ENCODE measurements at places on chromosomes 2 and 18.

GRCh38 chr2:98028931-98029717 is 33.4 kb upstream of the TMEM131 start:
- DNase-seq: no peak

GRCh38 chr2:62229082-62229605 is 33.2 kb downstream of the B3GNT2 start:
- DNase-seq: no peak

DNA sequence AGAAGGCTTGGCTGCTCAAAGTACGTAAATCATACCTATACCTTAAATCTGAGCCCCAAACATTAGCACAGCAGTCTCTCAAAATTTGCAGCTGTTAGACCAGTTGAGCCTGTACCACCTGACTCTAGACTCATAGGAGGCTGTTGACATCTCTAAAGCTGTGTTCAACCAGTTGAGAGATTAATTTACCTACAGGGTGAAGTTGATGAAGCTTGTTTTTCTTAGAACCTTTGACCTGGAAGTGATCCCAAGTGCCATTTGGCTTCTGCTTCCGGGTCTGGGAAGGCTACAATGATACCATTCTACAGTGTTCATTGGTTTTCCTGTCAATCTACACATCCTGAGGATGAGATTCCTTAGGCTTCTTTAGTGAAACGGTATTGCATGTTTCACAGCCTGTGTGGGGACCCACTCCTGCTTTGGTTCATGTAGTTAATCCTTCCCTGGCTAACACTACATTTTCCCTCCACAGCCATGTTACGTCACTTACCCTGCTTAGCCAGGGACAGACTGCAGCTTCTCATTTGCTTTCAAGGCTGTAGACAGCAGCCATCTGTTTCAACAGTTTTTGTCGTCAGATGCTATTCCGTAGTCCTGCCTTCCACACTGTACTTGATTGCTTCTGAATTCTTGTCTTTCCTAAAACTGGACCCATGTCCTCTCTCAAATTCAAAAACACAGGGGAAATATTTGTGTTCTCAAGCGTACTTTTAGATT is 4.7 kb upstream of the IL1RL2 start:
- DNase-seq: no peak

DNA sequence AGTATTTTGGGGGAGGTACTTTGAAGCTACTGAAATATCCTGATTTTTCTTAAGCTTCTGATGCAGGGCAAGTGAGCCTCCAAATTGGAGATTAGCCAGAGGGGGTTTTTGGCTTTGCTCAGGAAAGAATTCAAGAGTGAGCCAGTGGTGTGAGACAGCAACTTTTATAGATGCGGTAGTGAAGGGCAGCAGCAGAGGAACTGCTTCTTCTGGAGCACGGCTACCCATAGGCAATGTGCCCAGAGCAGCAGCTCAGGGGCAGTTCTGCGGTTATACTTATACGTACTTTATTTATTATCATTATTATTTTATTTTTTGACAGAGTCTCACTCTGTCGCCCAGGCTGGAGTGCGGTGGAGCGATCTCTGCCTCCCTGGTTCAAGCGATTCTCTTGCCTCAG is 19.8 kb upstream of the NT5DC4 start:
- no peak for DNase-seq

- DNase-seq: no peak
Measured at GRCh38 chr2:218732052-218732760, 21.6 kb downstream of the TTLL4 start.

DNA sequence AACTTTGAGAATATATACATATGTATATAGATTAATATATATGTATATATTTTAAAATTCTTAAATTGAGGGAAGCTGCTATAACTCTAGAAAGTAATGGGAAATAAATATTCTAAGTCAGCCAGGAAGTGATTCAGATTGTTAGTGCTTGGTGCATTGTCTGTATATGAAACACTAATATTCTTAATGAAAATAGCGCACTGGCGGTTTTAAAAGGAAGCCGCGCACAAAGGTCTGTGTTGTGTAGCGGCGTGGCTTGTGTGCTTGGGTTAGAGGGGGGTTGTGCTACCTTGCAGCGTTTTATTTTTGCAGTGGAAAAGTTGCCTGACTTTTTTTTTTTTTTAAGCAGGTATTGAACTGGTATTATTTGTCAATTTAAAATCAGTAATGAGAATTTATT is 11.3 kb downstream of the TSHZ1 start:
- DNase-seq: no peak

- DNase-seq: no peak
Measured at GRCh38 chr2:140624200-140624599, 1506.6 kb downstream of the LRP1B start.

- no peak for DNase-seq
Measured at GRCh38 chr2:126645211-126645618, 10.7 kb upstream of the GYPC start.

DNA sequence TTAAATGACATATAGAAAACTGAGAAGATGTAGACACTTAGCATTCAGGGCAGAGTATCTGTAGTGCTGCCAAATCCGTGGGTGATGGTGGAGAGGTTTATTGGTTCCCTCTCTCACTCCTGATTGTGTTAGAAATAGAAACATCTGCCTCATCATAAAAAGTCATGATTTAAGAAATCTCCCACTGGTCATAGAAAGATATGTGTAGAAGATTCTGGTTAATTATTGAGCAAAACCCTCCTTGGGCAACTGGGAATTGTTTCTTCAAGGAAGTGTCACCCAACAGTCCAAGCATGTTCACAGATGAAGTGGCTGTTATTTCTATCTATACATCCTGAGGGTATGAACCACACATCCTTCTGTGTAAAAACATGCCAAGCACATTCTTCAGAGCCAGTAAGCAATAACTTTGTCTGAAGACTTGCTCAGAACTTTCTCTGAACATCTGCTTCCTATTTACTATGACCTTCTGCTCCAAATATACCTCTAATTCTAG is 33.6 kb upstream of the CHRNA1 start:
- no peak for DNase-seq

GRCh38 chr2:33209976-33210375 is 263.2 kb downstream of the LTBP1 start:
- DNase-seq: no peak

DNA sequence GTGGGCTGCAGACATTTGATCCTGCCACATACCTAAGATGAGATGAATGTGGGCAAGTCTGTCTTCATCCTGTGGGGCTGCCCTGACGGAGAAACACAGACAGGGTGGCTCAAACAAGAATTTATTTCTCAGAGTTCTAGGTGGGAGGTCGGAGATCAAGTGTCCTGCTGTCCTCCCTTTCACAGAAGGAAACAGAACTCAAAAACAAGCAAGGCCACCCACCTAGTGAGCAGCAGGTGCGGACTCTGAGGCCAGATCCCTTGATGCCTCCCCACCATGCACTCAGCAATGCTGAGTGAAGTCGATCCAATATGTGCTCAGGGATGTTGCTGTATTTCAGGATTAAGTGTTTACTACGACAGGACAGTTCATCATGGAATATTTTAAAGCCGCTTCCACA is 63.0 kb upstream of the SNTG2 start:
- no peak for DNase-seq

- DNase-seq: no peak
Measured at GRCh38 chr18:56835331-56835730, 184.2 kb downstream of the WDR7 start.

- DNase-seq: no peak
Measured at GRCh38 chr2:182101263-182101662, 115.6 kb downstream of the PPP1R1C start.

GRCh38 chr2:190627448-190628412 is 21.2 kb upstream of the NAB1 start:
- DNase-seq: peak; percentile 37

DNA sequence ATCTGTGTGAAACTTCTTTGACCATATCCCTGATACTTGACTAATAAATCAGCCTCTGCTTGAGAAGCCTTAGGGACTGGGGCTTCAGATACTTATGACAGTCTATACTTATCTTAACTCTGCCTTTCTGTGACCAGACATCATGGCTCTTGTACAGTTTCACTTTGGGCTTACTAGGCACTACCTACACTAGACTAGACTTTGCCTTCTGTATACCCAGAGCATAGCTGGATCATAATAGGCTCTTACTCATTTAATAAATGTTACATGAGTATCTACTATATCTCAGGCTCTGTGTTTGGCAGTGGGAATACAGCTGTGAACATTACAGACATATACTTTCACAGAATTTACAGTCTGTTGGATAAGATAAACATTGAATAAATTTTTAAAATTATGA is 9.0 kb downstream of the UGP2 start:
- DNase-seq: no peak

DNA sequence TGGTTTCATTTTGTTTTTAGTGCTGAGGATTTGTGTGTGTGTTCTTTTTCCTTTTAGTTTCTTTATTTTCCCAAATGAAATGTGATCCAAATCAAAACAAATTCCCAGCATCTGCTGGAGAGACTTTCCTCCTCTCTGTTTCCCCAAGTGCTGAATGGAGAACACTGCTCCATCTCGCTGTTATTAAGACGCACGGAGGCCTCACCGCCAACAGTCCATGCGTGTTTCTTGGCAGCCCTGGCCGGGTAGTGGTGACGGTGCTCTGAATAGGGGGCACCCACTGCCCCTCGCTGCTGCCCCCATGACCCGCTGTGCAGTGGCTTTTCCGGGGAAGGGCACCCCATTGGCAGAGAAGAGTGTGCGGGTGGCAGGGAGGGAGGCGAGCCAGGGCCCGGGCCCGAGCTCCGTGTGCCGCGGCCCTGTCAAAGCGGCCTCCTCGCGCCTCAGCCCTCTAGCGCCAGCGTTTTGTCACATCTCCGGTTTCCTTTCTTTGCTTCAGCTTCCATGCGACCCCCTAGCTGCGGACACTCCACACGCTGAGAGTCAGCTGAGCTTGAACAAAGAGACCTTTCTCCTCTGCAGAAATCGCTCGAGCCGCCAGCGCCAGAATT is 473.7 kb upstream of the SALL3 start:
- DNase-seq: no peak

DNA sequence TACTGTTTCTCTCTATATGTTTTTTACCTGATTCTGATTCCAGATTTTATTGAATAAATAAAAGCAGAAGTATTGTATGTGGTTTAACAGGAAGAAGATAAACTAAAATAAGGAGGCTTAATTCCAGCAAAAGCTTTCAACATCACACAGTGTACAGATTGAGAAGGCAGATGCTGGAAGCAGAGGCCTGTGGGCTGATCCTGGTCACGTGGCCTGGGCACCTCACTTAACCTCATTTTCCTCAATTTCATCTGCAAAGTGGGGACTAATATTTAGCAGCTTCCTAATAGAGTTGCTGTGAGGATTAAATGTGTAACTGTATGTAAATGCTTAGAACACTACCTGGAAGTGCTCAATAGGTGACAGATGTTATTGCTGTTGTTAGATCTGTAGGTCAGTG is 58.0 kb downstream of the CDCA7 start:
- no peak for DNase-seq

DNA sequence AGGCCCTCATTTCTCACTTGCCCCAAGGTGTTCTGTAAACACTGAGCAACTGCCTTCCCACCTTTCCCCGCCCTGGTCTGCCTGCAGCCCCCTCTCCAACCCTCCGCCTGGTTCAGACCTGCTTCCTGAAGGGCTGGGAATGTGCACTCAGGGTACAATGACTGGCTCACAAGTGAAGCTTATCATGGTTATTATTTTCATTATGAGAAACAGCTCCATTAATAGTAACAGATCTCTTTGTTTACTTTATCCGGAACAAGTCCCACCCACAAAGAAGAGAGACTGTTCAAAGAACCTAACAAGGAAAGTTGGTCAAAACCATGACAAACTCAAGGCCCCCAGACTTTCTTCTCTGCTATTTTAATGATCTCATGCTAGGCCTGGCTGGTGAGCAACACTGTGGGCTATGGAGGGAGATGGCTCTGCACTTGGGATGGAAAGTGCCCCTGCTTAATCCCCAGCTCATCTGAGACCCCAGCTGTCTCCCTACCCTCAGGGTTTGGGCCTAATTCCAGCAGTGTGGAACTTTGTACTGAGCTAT is 36.7 kb downstream of the ARHGAP25 start:
- no peak for DNase-seq

DNA sequence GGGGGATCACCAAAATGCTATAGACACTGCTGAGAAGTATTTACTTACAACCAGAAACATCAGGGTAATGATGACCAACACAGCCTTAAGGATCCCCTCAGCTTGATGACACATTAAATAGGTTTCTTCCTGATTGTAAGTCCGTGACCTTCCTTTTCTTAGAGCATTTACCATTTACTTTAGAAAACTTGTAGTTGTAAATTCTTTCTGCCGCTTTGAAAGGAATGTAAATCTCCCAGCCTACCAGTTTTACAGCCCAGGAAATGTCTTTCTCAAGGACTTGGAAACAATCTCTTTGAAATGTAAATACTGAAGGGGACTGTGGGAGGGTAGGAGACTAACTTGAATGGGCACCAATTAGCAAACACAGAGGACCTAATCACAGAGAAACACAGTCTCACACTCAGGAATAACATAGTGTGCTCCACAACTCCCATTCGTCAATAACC is 278.6 kb downstream of the DSC3 start:
- DNase-seq: no peak

- no peak for DNase-seq
Measured at GRCh38 chr2:219525533-219526232, 11.4 kb downstream of the ASIC4 start.

DNA sequence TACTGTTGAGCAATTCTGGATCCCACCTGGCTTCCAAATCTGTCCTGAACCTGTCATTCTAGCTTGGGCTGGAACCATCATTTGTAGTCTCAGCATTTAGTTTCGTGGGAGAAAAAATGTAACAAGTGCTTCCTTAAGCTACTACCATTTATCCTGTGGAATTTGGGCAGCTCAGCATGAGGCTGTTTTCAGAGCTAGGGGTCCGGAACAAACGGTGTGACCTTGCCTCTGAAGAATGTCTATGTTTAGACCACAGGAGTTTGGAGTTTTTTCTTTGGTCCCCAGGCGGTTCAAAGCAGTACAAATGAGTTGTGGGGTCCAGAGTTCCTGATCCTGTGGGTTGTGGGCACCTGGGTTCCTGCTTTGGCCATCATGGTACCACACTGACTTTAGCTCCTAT is 59.1 kb upstream of the TMEM178A start:
- DNase-seq: no peak

GRCh38 chr2:53755121-53755520 is 12.5 kb upstream of the CHAC2 start:
- DNase-seq: no peak

- DNase-seq: no peak
Measured at GRCh38 chr2:45647356-45647755, 4.1 kb upstream of the PRKCE start.

DNA sequence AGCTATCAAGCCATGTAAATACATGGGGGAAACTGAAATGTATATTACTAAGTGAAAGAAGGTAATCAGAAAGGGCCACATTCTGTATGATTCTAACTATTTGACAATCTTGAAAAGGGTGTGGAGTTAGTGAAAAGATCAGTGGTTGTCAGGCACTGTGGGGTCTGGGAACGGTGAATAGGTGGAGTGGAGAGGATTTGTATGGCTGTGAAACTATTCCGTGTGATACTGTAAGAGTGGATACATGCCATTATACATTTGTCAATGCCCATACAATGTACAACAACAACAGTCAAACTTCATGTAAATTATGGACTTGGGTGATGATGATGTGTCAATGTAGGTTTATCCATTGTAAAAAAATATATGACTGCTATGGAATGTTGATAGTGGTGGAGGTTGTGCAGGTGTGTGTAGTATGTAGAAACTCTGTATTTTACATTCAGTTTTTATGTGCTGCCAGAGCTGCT is 1116.2 kb downstream of the SUCLG1 start:
- no peak for DNase-seq

- DNase-seq: no peak
Measured at GRCh38 chr2:71864085-71864484, 283.6 kb downstream of the CYP26B1 start.

All from activated CD4-positive, alpha-beta T cell treated with anti-CD3 and anti-CD28 coated beads for 48 hours (primary cell).